ENCODE measurements at places on chromosomes 5 and 9.

DNA sequence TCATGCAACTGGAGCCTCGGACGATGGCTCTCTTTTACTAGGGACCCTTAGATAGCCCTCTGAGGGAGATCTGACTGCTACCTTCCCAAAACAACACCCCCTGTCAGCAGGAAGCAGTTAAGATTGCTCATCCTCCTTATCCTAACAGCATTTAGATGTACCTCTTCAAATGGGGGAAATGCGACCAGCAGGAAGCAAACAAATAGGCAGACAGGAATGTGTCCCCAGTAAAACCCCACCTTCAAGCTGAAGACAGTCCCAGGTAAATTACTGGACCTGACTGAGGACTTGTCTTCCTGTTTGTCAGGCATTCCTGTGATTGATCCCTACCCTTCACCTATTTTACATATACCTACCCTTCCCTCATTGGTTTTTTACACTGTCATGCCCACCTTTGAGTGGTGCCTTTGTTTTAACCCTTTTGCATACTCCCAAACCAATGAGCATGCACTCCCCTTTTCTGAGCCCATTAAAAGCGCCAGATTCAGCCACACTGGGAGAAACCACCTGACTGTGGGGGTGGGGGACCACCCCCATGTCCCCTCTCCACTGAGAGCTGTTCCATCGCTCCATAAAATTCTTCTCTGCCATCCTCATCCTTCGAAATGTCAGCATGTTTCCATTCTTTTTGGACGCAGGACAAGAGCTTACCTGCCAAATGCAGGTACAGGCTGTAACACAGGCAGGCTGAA, 954.0 kb upstream of the CDH6 start:
- DNase-seq, result no peak

- no peak for DNase-seq
These were observed 51.9 kb upstream of the POU5F2 start for GRCh38 chr5:93793159-93793781.

- DNase-seq, result no peak
These were observed 19.1 kb upstream of the TBCA start for GRCh38 chr5:77795268-77795667.

- no peak for DNase-seq
These were observed 151.5 kb downstream of the RGS3 start for GRCh38 chr9:113614843-113615648.

DNA sequence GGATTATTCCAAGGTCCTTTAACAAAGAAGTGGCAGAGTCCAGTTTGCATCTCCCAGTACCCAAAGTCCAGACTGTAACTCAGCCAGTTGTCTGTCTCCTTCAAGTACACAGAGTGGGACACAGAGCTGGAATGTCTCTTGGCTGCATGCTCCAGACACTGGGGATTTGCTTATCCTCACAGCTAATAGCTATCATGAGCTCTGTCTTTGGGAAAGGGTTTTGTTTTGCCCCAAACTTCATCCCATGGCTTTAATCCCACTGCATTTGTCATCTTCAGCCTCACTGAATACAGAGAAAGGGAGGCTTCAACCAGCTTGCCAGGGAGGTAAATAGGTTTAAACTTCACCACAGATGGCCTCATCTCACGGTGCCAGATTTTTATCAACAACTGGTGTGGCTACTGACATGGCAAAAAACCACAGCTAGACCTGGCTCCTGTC, 412.2 kb upstream of the SLC24A2 start:
- DNase-seq, result no peak

DNA sequence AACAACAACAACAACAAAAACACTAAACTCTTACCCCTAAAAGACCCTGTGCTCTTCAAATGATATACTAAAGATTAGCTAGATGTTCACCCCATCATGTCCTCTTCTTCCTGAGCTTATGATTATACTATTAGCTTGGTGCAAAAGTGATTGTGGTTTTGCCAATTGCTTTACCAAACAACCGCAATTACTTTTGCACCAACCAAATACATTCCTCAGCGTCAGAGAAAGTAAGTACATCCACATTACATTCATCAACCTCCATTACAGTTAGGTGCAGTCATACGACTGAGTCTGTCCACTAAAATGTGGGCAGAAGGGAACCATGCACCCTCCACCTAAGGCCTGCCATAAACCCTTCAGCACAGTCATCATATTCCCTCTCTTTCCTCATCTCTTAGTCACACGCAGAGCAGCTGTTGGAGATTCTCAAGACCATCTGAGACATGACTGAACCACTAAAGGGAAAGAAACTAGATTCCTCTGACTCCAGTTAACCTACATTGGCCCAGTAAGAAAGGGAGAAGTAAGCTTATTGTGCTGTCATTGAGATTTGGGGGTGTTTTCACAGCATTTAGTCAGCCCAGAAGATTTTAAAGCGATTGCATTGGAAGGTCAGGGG, 181.6 kb upstream of the TLE4 start:
- DNase-seq, result no peak

DNA sequence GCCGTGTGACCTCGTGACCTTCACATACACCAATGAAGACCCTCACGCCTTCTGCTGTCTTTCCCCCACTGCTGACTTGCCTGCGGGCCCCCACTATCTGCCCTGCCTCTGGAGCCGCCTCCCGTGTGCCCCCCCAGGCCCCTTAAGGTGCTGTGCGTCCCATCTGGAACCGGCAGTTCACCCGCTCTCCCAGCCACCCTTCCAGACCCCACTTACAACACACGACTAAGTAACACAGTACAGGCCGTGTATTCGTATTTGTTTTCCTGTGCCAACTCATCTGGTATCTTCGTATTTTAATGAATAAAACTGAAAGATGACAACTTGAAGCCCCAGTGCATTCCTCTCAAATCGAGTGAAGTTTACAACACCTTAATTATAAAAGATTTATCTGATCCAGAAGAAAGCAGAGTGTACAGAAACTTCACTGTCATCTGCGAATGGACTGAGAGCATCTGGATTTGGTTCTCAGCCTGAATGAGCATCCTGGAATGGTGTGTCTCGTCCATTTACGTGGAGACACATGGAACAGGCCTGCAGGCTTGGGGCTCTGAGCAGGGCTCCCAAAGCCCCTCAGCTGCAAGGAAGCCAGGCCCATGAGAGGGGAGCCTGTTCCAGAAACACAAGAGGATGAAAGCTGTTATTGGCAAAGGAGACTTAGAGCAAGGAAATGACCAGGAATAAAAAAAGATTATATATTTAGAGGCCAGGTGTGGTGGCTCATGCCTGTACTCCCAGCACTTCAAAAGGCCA, 21.9 kb upstream of the TERT start:
- DNase-seq, result no peak

GRCh38 chr9:93648181-93648580, 71.8 kb downstream of the PHF2 start:
- no peak for DNase-seq

- no peak for DNase-seq
These were observed 882 bp downstream of the CERCAM start for GRCh38 chr9:128421482-128421996.

DNA sequence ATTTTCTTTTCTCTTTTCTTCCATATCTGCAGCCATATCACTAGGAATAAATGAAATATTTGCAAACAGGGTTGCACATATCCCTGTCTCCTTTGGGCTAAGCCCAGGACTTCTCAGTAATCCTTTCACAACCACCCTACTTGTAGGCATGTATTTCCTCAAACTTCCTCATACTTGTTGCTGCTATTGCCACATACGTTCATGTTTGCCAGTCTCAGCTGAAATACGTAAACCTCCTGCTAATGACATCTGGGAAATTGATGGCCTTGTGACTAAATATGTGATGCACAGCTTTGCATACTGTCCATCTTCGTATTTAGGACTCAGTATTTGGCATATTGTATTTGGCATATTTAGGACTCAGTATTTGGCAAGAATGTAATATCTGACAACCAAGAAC, 224.6 kb downstream of the PLK2 start:
- DNase-seq, result no peak

- no peak for DNase-seq
These were observed 73.5 kb downstream of the MFAP3 start for GRCh38 chr5:154112255-154112654.

DNA sequence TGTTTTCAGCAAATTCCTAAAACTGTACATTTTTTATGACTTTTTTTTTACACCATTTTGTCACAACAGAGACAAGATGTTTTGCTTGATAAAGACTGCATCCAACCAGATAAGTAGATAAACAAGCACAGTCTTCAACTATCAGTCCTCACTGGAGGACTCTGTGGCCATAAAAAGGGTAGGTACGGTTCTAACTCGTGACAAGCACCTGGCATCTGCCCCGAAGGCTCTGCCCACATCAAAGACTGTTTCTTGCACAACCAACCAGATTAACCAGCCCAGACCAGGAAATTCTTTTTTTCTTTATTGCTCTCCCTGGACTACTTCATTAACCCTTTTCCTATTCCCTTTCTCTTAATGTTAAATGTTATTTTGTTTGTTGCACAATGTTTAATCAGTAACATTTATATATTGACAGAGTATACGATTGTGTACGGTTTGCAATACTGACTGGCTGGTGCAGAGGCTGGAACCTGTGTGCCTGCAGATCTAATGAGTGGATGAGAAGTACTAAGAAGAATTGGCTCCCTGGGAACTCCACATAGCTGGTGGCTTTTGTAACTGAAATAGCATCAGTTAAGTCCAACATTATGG, 74.1 kb downstream of the SERINC5 start:
- peak; percentile 17 for DNase-seq

DNA sequence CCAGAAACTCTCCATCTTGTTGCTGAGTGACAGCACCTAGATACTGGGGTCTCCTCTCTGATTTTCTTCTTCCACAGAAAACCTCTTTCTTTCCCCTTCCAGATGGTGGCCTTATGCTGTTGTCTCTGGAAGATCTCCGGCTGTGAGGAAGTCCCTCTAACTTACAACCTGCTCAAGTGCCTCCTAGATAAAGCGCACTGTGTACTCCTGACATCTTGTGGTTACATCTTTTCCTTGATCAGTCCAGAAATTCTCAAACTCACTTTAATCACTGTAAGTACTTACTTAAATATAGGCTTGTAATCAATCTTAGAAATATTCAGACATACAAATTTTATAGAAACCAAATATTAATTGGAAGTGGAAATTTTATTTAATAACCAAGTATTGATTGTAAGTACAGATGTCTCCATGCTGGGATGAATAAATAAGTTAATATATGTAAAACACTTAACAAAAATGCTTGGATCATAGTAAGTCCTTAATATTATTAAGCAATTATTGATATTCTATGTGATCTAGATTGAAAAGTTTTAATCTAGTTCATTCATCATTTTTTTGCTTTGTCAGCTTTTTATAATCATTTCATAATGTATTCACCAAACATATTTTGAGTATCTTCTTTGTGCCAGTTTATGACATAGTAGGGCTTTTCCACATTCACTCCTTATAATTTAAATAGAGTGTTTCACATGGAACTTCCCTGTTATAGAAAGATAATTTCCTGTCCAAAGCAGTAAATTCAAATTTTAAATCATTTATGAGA, 1381.4 kb upstream of the CDH6 start:
- DNase-seq, result no peak

DNA sequence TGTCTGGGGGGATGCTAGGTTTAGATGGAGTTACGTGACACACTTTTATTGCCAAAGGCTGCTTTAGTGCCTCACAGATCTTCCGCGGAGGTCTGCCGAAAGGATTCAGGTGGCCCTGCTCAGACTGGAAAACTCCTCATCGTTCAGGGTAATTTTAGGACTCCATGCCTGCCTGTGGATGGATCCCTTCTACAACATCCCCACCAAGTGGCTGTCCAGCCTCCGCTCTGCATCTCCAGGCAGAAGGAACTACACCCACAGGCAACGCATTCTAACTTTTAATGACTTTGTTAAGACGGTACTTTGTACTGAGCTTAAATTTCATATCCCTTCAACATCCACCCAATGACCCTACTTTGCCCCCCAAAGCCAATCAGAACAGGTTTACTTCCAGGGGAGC, 29.4 kb downstream of the ATPSCKMT start:
- DNase-seq, result no peak

GRCh38 chr5:39822020-39822419, 397.2 kb upstream of the DAB2 start:
- no peak for DNase-seq

GRCh38 chr9:21758540-21758939, 43.9 kb upstream of the MTAP start:
- no peak for DNase-seq

Data from NCI-H748 treated with DMSO at 0.1 percent for 48 hours (cell line).